ENCODE measurements at places on chromosomes 11 and 22.

GRCh38 chr11:107625685-107625989 is 34.7 kb downstream of the ELMOD1 start:
- DNase-seq: no peak

DNA sequence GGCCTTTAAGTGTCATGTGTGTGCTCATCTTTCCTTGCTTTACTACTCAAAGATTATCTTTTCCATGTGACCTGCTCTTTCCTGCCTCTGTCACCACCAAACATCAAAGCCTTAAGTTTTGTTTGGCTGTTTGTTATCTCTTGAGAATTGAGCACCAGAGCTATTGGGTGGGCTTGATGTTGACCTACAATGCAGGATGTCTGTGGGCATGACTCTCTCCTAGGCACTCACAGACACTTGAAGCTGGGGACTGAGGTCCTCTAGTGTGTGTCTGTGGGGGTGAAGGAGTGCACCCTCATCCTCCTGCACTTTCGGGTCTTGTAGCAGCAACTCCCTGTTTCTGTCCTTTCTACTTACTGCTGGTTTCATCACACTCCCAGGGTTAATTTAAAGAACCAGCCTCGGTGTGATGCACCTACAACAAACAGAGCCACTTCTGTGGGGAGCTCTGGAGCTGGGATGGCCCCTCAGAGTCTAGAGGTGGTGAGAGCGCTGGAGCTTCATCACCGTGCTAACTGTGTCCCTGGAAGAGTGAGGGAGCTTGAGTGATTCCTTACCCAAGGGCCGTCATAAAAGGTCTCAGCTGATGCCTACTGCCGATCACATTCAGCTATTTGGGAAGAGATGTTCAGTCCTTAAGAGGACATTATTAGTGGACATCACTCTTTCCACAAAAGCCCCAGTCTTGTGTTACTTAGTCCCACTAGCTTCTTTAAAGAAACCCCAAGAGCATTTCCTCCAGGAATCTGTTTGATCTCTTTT is 56.3 kb downstream of the LRRC74B start:
- DNase-seq: no peak

- DNase-seq: no peak
These were observed 62.6 kb downstream of the CD6 start for GRCh38 chr11:61034111-61034510.

- no peak for DNase-seq
These were observed 33.4 kb downstream of the SIK2 start for GRCh38 chr11:111635706-111636045.

DNA sequence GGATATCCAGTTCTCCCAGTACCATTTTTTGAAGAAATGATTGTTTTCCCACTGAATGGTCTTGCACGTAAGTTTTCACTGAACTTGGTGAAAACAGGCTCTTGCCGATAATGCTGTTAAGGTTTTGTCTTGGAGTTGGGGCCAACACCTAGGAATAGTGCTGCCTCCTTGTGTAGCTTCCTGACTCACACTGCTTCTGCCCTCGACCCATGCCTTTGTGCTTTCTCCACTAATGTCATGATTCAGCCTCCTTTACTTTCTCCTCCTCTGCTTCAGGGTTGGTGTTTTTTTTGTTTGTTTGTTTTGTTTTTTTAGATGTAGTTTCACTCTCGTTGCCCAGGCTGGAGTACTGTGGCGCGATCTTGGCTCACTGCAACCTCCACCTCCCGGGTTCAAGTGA is 30.2 kb downstream of the SLC5A1 start:
- DNase-seq: no peak

DNA sequence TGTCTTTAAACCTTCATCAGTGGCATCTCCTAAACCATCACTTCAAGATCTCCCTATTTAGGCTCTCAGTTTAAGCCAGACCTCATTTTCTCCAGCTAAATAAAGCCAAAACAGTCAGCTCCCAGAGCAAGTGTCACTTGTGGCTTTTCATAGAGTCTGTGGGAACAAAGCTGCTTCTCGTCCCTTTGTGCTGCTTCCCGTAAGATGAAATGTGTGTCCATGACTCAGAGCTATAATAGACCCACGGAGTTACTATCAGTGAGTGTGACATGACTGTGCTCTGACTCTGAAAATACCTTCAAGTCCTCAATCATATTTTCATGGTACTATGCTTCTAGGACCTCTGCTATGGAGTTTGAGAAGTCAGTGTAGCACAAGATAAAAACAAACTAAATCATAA is 57.3 kb upstream of the SLN start:
- no peak for DNase-seq

DNA sequence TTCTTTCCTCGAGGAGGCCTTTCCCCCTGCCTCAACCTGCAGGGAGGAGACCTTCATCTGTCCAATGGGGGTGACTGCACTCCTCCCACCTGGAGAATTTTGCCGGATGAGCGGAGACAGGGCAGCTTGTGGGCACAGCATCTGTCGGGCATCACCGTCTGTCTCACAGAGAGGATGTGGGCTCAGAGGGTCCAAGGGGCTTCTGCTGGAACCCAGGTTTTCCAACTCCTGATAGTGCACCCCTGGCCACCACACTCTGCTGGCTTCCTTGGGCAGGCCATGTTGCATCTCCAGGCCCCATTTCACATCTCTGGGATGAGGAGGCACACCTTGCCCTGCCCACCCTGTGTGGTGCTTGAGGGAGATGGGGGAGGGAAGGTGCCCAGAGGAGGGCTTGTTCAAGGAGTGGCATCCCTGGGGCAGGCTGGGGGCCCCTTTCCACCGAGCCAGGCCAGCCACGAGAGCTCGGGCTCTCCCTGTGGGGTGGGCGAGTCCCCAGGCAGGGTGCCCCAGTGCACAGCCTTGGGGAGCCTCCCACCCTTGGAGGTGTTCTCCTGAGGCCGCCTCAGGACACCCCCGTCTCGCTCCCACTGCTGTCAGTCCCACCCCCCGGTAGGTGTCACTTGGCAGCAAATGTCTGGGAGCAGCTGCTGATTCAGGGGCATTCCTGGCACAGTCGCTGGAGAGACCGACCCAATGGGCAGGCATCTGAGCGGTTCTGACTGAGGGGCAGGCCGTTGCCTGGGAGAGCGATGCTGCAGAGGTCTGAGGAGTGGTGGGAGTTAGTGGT is 84.2 kb downstream of the MORC2 start:
- no peak for DNase-seq
